Airway epithelial cell (primary cell): ENCODE measurements at places on chromosomes 7 and 10. TPM values are rescaled to one million over a fixed set of nuclear protein-coding genes. Genes with fewer than 3 reads are reported as not detected.

The CYP2E1 gene
- not detected in 2 replicates for total RNA-seq

The COBL gene
- 2.0 and 3.0 TPM in 2 replicates for total RNA-seq

The OR2A42 gene
- total RNA-seq: not detected in 2 replicates

The JCAD gene
- 0.35 and 0.46 TPM in 2 replicates for total RNA-seq

The RAPGEF5 gene
- total RNA-seq: 1.5 and 3.3 TPM in 2 replicates

The LAMB1 gene
- 68.5 and 91.7 TPM in 2 replicates for total RNA-seq

The GRID2IP gene
- total RNA-seq: 0.21 and 0.70 TPM in 2 replicates

The TMEM273 gene
- not detected in 2 replicates for total RNA-seq

The ZNF853 gene
- 0.70 and 0.99 TPM in 2 replicates for total RNA-seq

The MAGI2 gene
- total RNA-seq: 0.21 and 0.28 TPM in 2 replicates

The TMEM184A gene
- 23.9 and 24.3 TPM in 2 replicates for total RNA-seq

The NHLRC2 gene
- 10.4 and 36.3 TPM in 2 replicates for total RNA-seq

The DLG5 gene
- total RNA-seq: 36.6 and 49.0 TPM in 2 replicates

The ACHE gene
- not detected in 2 replicates for total RNA-seq

The BCL7B gene
- total RNA-seq: 38.9 and 43.7 TPM in 2 replicates

The UBE3C gene
- total RNA-seq: 62.5 and 70.2 TPM in 2 replicates

The CDC14C gene
- not detected in 2 replicates for total RNA-seq

The ZEB1 gene
- 0.19 and 0.92 TPM in 2 replicates for total RNA-seq

The GPNMB gene
- 0.98 and 1.4 TPM in 2 replicates for total RNA-seq

The RALA gene
- total RNA-seq: 16.6 and 21.7 TPM in 2 replicates

The CCDC186 gene
- total RNA-seq: 8.1 and 14.0 TPM in 2 replicates

The GRM8 gene
- under 0.01 TPM in 1 of 2 replicates, not detected in the other for total RNA-seq

The RARRES2 gene
- not detected in 2 replicates for total RNA-seq

The CCDC172 gene
- total RNA-seq: not detected in 2 replicates
